ENCODE measurements at places on chromosomes 3 and 15.

GRCh38 chr3:23000371-23000770 lies 202.8 kb upstream of the UBE2E2 start:
- no peak for DNase-seq

DNA sequence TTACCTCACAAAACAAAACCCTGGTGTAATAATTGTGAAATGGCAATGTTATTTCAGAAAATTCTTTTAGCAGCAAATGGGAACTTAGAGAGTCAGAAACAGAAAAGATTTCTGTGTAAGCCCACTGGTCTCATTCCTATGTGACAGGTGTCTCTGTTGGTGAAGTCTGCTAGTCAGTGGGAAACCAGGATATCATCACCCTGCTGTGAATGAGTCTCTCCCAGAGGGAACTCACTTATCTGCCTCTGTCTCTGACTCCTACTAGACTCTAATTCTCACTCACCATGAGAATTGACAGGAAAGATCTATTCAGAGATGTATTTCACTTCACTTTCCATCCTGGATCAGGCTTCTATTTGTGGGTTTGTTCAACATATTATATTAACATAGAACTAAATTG lies 266.0 kb downstream of the EPHA3 start:
- DNase-seq, result no peak

GRCh38 chr3:70108072-70108471 lies 108.5 kb downstream of the SAMMSON start:
- DNase-seq, result no peak

DNA sequence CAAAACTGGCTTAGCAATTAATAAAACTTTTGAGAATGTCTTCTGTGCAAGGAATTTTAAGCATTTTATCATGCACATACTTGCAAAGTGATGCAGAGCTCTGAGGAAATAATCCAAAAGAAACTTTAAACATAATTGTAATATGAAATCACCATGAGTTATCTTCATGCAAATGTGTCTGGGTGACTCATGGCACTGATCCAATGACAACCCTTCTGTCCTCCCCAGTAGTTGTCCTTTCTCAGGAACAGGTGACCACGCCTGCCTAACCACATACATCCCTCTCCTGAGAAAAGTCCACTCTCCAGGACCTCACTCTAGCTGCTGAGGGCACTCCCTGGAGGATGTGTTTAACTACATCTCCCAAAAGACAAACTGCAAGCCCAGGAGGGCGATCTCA lies 530.6 kb upstream of the IL12A start:
- no peak for DNase-seq

DNA sequence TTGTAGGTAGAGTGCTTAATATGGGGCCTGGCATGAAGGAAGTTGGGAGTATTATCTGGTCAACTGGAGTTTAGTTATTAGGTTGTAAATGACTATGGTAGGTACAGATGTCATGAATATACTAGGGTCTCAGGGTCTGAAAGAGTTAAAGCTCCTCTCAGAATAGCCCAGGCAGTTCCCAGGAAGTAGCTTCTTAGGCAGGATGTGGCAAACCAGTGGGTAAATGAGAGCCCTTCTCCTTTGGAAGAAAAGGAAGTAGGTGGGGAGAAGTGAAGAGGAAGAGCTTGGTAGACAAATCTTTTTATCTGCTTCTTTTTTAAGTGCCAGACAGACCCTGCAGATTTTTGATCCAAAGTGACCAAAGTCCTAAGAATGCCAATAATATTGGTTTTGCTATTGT lies 24.5 kb downstream of the MAP2K1 start:
- no peak for DNase-seq

GRCh38 chr3:195040094-195040493 lies 230.9 kb downstream of the XXYLT1 start:
- DNase-seq, result peak; percentile 51

DNA sequence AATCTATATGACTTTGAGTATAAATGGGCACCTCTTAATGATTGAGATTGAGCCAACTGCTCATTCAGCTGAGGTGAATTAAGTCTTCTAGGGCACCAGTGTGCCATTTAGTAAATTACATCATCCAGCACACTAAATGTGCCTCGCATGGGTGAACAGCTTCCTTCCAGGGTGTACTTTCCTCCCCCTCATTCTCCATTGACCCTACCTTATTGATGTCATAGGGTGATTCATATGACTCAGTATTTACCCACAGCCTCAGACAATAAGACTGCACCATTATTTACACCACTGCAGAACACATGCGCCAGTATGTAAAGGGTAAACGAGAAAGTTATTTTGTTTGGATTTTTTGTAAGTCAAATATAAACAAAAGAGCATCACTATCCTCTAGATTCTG lies 185.2 kb upstream of the ARL6 start:
- DNase-seq, result no peak

- DNase-seq, result no peak
Observed at GRCh38 chr3:185327062-185327461, 35.9 kb upstream of the MAP3K13 start.

DNA sequence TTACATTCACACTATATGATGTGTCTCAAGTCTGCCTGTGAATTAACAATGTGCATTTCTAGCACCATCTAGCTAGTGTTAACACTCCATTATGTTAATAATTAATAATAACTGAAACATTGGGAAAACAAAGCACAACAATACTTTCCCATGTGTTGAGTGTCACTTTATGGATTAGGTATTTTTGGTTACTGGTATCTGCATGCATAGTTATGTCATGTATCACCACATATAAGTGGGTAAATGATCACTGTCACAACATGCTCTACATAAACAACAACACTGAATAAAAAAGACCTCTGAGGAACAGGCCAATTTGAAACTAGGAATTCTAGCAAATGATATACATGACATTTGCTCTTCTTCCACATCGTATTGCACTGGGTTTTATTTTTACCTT lies 74.7 kb downstream of the MLH1 start:
- DNase-seq, result no peak
